Inflammatory macrophage treated with lipopolysaccharide for 4 hours (primary cell): ENCODE measurements at places on chromosomes 7 and 10.
A peak's percentile ranks its signal among the peaks of the same experiment; 100 is the strongest.

DNA sequence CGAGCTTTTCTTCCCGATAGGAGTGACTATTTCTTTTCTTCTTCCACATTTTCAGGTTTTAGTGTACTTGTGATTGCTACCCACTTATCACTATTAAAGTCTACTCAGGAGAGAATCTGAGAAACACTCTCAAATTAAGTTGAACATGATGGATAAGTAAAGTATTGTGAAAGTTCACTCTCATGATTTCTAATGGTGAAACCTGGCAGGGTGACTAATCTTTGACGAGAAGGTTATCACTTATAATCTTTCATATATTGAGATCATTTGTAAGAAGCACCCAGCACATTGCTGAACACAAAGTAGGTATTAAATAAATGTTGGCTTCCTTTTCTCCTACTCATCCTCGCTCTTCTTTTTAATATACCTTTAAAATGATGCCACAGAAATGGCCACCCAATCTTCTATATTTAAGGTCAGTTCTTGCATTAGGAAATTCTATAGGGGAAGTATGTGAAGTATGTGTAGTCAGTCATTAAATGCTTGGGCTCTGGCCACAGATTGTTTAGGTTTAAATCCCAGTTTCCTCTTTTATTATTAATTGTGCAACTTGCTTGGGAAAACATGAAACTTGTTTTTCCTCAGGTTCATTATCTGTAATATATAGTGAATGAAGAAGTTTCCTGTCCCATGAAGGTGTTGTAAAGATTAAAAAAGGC lies 3.1 kb upstream of the CFTR start:
- DNase-seq, result peak; percentile 26

DNA sequence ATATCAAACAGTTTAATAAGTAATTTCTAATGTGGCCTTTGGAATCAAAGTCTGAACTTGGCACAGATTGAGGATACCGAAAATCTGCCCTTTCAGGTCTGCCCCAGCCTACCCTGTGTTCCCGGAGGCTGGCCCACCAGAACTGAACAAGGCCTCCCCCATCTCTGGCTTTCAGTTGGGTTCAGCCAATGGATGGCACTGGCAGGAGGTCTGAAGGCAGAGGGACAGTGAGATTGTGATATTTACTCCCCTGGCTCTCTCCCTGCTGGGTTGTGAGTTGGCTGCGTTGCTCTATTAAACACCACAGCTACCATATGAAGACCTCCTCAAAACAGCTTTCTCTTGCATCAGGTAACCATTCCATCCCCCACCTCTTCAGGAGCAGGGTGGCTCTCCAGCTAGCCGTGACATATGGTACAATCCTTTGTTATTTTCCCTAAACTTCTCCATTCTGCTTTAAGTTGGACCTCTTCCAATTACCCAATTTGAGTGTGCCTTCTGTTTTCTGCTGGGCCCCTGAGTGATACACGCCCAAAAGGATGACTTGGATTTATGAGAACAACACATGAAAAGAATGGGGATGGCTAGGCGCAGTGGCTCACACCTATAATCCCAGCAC lies 28.1 kb downstream of the DNMBP start:
- DNase-seq, result peak; percentile 44

DNA sequence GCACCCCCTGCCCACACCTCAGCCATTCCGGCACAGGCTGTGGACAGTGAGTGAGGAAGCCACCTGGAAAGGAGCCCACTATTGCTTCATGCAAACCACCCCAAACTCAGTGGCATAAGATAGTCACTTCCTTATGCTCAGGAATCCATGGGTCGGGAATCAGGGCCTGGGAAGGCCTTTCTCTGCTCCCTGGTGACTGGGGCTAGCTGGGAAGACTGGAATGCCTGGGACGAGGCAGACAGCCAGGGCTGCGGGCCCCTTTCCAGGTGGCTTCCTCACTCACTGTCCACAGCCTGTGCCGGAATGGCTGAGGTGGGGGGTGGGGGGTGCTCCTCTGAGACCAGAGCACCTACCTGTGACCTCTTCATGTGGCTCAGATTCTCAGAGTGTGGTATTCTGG lies 74.1 kb upstream of the GRB10 start:
- no peak for DNase-seq

DNA sequence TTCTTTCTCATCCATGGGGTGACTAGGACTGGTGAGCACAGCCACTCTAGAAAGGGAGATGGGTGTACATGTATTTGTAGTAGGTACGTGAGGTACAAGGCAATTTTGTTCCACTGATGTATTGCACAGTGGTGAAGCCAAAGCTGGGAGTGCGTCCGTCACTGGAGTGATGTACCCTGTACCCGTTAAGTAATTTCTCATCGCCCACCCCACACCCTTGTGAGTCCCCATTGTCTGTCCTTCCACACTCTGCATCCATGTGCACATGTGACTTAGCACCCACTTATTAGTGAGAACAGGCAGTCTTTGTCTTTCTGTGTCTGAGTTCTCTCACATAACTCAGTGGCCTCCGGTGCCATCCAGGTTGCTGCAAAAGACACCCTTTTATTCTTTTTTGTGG lies 658.3 kb downstream of the SDK1 start:
- DNase-seq, result no peak

DNA sequence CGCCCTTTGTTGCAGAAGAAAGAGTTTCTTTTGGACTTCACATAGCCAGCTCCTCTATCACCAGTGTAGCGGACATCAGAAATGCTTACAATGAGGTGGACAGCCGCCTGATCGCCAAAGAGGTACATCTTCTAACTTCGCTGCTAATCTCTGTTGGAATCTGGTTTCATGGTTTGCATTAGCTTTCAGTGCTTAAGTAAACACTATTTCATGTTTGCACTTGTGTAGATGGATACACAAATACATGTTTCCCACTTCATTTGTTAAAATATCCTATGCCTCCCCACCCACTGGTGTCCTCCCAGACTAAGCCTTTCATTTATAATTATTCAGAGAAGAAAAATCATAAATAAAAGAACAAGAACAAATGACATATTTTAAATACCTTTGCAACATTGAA lies 103.9 kb downstream of the WDFY4 start:
- DNase-seq, result no peak

- DNase-seq, result no peak
Observed at GRCh38 chr10:69952821-69953221, 99.8 kb upstream of the MACROH2A2 start.

DNA sequence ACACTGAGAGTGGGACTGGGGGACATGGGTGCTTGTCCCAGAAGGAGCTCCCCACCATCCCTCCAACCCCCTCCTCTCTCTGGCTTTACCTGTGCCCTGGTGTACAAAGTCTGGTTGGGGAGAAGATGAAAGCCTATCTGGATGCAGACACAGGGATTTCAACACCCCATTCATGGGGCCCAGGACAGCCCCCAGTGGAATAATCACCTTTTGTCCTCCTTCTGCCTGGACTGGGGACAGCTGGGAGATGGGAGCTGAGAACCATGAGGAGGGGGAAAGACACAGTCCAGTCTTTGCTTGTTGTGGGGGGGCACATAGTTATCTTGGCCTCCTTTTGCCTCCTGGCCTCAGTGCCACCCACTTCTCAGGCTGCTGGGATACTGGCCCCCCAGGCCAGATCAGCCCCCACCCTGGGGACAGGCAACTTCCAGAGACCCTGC lies 1.4 kb downstream of the SSC4D start:
- no peak for DNase-seq

DNA sequence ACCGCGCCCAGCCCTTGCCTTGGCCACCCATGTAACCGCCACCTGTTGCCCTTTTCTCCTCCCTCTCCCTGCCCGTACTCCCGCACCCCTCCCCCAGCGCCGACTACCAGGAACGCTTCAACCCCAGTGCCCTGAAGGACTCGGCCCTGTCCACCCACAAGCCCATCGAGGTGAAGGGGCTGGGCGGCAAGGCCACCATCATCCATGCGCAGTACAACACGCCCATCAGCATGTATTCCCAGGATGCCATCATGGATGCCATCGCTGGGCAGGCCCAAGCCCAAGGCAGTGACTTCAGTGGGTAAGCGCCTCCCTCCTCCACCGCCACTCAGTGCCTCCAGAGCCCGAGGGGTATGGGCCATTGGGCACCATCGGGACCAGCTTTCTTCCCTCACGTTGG lies 18.7 kb downstream of the LDB3 start:
- DNase-seq, result no peak

DNA sequence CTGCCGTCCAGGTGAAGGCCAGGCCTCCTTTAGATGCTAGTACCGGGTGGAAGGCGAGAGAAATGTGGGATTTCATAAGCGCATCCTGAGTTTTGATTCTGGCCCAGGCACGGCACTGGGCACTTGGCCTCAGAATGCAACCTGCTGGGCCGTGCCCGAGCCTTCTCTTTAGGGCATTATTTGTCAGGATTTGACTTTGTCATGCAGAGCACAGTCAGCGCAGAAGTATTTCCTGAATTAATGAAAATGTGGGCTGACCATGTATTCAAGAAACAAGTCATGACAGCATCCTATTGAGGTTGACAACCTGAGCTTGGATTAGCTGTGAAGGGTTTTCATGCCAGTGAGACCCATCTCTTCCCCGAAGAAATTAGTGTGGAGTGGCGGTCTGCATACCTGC lies 34.4 kb downstream of the RCC1L start:
- no peak for DNase-seq

- peak; percentile 84 for DNase-seq
Observed at GRCh38 chr7:7176406-7177043, 5.8 kb upstream of the C1GALT1 start.

GRCh38 chr10:49350846-49351532 lies 44.9 kb downstream of the DRGX start:
- peak; percentile 88 for DNase-seq

- DNase-seq, result no peak
Observed at GRCh38 chr10:119473771-119474170, 68.7 kb downstream of the RGS10 start.

DNA sequence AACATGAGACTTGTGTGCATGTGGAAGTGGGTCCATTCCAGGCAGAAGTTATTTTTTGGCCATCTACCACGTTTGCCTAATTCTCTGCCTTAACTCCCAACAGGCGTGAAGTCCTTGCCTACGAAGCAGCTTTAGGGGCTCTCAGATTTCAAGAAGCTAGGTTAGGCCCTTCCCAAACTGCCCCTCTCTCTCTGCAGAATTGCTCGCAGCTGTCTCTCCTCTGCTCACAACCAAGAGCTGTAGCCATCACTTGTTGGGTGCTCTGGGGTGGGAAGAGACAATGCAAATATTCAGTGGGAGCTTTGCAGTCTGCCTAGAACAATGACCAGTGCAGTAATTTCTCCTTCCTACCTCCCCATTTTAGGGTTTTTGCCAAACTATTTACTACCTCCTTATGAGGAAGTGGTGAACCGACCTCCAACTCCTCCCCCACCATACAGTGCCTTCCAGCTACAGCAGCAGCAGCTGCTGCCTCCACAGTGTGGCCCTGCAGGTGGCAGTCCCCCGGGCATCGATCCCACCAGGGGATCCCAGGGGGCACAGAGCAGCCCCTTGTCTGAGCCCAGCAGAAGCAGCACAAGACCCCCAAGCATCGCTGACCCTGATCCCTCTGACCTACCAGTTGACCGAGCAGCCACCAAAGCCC lies 24.9 kb downstream of the CYP17A1 start:
- peak; percentile 57 for DNase-seq

- no peak for DNase-seq
Observed at GRCh38 chr7:120628251-120628650, 229.7 kb downstream of the TSPAN12 start.

DNA sequence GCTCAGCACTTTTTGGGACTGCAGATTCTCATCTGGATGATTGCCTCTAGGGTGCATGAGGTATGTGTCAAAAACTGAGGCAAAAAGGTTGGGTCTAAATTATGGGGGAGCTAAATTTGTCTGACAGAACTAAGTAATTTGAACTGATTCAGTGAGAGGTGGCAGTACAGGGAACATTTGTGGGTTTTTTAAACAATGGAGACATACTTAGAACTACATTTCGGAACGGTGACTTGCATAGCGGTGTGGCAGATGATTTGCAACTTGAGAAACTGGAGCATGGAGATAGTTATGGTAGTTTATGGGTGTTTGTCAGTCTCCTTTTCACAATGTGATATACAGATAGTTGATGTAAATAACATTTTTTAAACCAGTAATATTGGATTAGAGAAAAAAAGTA lies 14.6 kb downstream of the TBC1D12 start:
- no peak for DNase-seq

DNA sequence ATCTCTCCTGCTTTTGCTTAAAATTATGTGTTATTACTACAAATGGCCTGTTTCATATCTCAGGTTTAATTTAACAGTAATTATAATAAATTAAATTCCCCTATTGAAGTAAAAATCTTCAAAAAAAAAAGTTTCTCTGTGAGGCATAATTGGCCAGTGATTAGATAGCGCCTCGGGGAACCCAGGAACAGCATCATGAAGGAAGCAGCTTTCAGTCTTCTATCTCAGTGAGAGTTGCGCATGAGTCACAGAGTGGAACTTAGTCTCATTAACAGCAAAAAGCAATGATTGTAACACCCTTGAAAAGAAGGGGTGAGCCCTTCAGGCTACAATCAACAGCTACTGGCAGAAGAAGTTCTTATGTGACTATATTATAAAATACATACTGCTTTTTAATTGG lies 506.2 kb upstream of the ZWINT start:
- no peak for DNase-seq

- peak; percentile 98 for DNase-seq
Observed at GRCh38 chr7:75842836-75843446, 29.3 kb upstream of the CCL24 start.

- DNase-seq, result peak; percentile 79
Observed at GRCh38 chr10:31004611-31005193, 27.0 kb downstream of the ZNF438 start.

GRCh38 chr10:15725603-15726002 lies 5.9 kb upstream of the ITGA8 start:
- peak; percentile 7 for DNase-seq

- no peak for DNase-seq
Observed at GRCh38 chr7:949021-949934, 5.2 kb downstream of the ADAP1 start.

- peak; percentile 31 for DNase-seq
Observed at GRCh38 chr7:27647046-27647445, 15.6 kb downstream of the HIBADH start.
